ENCODE measurements at places on chromosomes 6 and 20.
A peak's percentile ranks its signal among the peaks of the same experiment; 100 is the strongest.

DNA sequence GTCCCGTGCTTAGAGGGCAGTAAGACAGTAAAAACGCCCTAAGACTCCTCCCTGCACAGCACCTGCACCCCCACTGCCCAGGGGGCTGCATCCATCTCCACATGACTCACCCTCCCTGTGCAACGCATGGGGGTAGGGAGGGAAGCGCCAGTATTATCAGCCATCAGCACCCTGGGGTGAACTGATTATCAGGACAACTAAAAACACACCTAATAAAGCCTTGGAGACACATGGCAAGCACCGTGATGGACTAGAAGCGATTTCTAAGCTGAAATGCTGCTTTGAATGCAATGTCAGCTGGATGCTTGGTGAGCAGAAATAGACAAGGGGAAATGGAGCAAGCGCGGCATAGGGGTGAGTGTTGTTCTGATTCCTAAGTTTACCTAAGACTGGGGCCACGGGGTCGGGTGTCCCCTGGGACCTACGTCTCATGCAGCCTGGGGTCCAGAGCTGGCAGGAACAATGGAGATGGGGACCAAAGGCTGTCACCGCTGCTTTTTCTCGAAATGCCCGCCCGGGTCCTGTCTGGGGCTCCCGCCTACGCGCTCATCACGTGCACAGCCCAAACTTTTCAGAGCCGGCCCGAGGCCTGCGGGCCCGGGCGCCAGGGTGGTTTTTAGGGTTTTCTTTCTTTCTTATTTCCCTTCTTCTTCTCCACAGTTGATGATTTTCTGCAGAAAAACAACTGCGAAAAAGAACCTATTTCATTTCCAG, 702 bp upstream of the TNFAIP3 start:
- DNase-seq: peak; percentile 67

GRCh38 chr20:41412324-41413120, 45.9 kb upstream of the EMILIN3 start:
- no peak for DNase-seq

GRCh38 chr6:111639266-111639665, 33.6 kb upstream of the TRAF3IP2 start:
- no peak for DNase-seq

DNA sequence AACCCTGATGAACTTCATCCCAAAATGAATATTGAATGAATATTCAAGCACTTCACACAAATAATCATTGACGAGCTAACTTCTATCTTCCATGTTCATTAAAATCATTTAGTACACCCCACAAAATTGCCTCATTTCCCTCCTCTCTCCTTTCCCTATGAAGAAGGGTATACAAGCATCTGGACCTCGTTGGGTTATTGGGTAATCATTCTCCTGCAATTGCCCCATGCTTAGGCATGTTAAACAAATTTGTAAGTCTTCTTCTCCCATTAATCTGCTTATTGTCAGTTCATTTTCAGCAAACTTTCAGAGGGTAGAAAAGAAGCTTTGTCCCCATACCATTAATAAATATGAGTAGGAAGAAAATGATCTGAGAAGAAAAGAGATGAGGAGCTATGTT, 27.6 kb downstream of the PRKN start:
- no peak for DNase-seq

- no peak for DNase-seq
These were observed 76.1 kb upstream of the ATXN1 start for GRCh38 chr6:16837217-16837972.

GRCh38 chr6:122622479-122622878, 12.3 kb downstream of the PKIB start:
- no peak for DNase-seq

DNA sequence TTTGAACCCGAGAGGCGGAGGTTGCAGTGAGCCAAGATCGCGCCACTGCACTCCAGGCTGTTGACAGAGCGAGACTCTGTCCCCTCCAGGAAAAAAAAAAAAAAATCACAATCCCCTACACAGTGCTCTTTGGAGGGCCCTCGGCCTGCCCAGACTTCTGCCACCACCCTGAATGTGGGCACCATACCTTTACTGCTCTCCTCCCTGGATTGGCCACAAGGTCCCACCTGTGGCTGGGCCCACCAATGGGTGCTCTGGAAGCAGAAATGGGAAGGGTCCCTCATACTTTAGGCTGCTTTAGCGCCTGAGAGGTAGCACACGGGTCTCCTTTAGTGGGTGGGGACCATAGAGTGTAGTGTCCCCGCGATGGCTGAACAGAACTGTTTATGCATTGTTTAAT, 50.3 kb upstream of the IPCEF1 start:
- DNase-seq: no peak

- no peak for DNase-seq
These were observed 102.3 kb downstream of the HIVEP2 start for GRCh38 chr6:142842418-142843261.

GRCh38 chr6:70889270-70889669, 67.6 kb downstream of the B3GAT2 start:
- DNase-seq: no peak

GRCh38 chr6:106527979-106528378, 101.3 kb downstream of the RTN4IP1 start:
- DNase-seq: no peak

GRCh38 chr20:9202420-9203080, 133.7 kb downstream of the PLCB4 start:
- no peak for DNase-seq

- no peak for DNase-seq
These were observed 242.4 kb downstream of the ALDH8A1 start for GRCh38 chr6:134707342-134708031.

- DNase-seq: no peak
These were observed 144.5 kb upstream of the RALGAPA2 start for GRCh38 chr20:20856956-20857355.

DNA sequence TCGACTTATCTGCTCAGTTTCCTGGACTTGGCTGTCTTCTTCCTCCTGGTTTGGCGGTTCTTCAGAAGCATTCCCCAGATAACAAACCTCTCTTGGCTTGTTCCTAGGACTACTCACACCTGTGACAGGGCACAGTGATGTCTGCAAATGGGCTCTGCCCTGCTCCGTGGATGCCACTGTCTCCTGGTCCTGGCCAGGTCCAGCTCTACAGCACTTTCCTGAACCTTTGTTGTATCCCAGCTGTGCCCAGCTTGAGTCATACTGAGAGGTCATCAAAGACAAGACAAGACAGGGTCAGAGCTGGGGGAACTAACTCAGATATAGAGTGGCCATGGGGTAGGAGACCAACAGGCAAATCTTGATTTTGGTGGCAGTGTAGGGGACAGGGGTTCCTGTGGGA, 102.7 kb upstream of the SLC22A23 start:
- DNase-seq: no peak

DNA sequence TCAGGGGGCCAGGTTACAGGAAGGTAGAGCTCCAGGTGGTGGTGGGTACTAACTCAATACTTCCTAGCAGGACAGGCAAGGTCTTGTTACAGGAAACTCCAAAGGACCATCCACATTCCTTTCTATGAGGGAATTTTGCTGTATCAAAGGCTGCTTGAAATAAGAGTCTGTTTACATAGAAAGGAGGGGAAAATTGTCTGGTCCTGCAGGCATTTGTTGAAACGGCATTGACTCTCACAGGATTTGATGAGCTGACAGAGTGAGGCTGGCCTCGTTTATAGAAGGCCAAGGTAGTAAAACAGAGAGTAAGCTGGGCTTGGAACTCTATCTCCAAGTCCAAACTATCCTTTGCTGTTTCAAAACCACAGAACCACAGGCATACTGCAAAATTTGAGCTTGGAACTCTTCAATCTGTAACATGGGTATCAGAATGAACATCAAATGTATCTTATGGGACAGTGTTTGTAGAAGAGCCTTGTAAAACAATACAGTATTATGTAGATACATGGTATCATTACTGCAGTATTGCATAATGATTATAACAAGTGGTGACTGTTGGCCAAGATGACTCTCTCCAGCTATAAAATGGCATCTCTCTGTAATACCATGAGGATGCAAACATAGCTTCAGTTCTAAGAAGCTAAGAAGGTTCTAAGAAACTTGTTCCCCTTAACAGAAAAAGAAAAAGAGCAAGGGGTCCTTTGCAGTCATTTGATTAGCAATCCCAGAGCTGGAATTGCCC, 61.5 kb downstream of the TRAM2 start:
- no peak for DNase-seq

GRCh38 chr6:94344866-94345265, 925.5 kb upstream of the EPHA7 start:
- no peak for DNase-seq

DNA sequence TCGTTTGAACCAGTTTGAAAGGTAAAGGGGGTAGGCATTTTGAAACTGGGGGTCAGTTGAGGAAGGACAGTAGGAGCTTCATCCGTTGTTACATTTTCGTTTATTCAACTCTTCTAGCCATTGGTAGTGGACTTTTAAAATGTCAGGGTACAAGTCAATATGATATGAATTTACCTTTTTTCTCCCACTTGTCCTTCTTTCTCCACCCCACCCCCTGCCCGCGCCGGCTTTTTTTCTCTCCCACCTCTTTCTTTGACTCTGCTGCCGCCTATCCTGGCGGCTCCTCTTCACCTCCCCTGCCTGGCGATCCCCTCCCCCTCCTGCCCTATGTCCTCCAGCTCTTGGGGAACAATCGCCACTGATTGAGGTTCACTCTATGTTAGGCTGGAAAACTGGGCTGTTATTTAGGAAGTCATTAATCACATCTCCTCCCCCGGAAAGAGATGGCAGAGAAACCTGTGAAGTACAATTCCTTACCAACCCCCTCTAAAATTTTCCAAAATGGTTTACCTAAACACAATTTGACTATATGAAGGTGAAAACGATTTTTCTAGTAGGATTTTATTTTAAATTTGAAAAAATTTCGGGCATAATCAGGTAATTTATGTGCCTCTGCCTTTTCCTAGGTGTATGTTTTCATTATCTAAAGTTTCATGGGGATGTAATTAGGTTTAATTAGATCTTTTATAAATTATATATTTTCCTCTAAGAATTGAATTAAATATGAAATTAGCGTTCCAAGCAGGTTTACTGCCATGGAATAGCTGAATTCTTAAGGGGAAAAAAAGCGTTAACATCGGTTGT, 778 bp upstream of the LIN28B start:
- peak; percentile 35 for DNase-seq

DNA sequence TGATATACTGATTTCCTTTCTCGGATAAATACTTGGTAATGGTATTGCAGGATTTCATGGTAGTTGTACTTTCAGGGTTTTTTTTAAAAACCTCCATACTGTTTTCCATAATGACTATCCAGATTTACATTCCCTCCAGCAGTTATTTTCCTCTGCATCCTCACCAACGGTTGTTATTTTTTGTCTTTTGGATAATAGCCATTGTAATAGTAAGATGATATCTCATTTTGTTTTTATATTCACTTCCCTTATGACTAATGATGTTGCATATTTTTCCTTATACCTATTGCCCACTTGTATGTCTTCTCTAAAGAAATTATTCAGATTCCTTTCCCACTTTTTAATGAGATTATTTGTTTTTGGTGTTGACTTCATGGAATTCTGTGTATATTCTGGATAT, 231.0 kb downstream of the MEI4 start:
- no peak for DNase-seq

GRCh38 chr6:148358196-148358785, 15.7 kb downstream of the SASH1 start:
- no peak for DNase-seq

- DNase-seq: no peak
These were observed 69.4 kb upstream of the PRL start for GRCh38 chr6:22366214-22366613.

DNA sequence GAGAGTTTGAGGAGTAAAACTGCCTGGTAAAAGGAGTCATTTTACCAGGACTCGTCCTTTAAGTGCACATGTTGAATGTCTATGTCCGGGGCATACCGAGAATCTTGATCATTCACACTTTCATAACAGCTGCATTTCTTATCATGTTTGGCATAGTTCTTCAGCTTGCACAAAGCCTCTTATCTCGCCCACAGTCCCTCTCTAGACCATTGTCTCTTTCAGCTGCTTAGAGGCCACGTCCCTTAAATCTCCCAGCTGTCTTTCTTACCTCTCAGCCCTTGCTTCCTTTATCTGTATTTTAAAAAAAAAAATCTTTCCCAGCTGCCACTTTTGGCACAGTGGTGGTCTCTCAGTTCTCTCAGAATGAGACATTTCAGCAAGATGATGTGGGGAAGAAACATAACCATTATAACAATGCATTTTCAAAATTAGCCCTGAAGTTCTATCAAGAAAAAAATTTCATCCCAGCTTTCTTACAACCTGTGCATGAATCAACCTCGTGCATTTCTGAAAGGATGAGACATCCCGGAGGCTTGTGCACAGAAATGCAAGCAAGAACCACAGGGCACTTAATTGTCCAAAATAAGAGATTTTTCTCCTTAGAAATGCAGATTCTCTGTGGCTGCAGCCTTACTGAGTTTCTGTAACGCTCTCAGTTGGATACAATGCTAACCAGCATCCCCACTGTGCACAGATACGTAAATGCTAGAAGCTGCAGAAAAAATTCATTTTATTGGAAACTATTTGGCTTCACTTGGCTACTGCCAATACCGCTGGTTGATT, 24.2 kb downstream of the RBM24 start:
- DNase-seq: no peak

- no peak for DNase-seq
These were observed 39.0 kb upstream of the BEND3 start for GRCh38 chr6:107154131-107154800.

- DNase-seq: no peak
These were observed 6.2 kb downstream of the PTPN1 start for GRCh38 chr20:50516180-50516934.

DNA sequence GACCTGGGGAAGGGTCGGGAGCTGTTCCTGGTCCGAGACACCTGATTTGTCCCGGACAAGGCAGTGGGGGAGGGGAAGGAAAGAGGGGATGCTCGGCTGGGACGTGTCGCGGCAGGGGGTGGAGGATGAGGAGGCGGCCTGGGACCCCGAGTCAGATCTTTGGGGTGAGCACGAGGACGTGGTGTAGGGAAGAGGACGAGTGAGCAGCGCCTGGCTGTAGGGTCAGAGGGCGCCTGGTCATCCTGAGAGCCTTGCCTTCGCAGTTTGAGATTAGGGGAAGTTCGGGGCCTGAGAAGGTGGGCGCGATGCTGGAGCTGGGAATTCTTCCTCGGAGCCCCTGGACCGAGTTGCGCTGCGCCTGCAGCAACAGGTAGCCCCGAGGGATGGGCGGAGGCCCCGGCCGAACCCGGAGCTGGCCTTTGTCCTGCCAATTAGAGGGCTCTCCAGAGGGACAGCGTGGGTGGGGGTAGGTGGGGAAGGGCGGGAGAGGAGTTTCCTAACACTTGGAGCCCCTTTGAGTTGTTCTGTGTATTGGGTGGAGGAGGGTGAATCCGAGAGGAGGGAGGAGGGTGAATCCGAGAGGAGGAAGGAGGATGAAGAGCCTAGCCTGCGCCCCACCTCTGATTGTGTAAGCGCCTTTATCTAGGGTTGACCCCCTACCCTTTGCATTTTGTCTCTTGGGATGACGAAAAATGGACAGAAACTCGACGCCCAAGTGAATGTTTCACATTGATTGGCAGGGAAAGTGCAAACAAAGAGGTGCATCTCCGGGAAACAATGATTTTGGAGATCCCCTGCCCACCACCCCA, 72.0 kb downstream of the SOX4 start:
- no peak for DNase-seq

All from head of caudate nucleus (tissue), 42 donors.